MCF 10A (cell line): ENCODE measurements at places on chromosomes 3 and 15.
A peak's percentile ranks its signal among the peaks of the same experiment; 100 is the strongest.

DNA sequence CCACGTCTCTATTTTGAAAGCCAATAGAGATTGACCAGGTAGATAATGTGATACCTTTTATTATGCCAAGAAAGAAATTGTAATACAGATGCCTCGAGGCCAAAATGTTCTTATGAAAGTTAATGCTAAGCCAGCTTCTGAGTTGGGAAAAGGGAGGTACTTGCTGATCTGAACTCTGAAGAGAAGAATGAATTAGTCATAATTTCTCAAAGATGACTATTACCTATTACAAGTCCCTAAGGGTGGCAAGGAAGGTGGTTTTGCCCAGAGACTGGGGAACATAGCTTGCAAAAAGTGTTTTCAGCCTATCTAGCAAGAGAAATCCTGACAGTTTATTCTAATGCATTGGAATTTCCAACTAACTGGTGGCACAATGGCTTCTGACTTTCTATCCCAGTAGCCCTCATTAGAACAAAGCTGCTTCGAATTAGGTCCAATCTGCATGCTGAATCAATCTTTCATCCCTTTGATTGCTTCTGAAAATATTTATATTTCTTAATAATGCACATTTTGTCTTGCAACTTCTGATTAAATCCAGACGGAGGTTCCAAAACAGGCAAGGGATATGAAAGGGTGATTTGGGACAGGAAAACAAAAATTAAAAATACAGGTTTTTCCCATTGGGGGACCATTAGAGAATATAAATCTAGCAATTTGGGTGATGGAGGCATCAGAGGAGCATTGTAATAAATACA, 17.7 kb upstream of the NR2F2 start:
- peaks cover 15% of the 10 kb centered on the region for H3K4me1 ChIP-seq
- H3K36me3 ChIP-seq = no peaks in the 10 kb centered on the region
- no peak overlapping the region for H3K27ac ChIP-seq
- no peak overlapping the region for H3K4me3 ChIP-seq
- H3K27me3 ChIP-seq = no peaks in the 10 kb centered on the region

DNA sequence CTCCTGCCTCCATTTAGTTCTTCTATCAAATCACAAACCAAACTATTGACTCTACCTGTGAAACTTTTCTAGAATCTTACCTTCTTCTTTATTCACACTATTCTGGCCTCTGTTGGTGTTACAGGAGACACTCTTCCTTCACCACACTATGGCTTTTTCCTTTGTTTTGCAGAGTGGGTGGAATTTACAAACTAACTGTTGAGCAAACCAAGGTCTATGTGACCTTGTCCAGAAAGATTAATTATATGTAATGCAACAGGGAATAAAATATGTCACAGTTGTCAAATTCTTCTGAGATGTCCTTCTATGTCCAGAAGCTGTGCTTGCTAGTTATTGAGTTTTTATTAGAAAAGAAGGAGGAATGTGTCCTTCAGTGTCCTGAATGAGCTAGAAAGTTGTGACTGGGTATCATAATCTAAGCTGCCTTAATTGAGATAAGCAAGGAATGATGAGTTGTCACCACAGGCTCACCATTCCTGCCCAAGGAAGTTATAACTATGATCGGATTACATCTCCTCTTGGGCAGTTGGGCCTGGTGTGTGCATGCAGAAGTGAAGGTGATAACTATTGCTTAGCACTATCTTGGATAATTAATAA, 21.7 kb downstream of the ARL14 start:
- no peak overlapping the region for H3K4me3 ChIP-seq
- no peak overlapping the region for H3K27ac ChIP-seq
- H3K36me3 ChIP-seq = no peaks in the 10 kb centered on the region
- H3K27me3 ChIP-seq = no peaks in the 10 kb centered on the region

GRCh38 chr3:126568776-126569342, 10.1 kb upstream of the C3orf22 start:
- no peaks in the 10 kb centered on the region for H3K36me3 ChIP-seq
- H3K4me1 ChIP-seq = no peaks in the 10 kb centered on the region
- no peak for DNase-seq
- no peak overlapping the region for H3K27ac ChIP-seq

DNA sequence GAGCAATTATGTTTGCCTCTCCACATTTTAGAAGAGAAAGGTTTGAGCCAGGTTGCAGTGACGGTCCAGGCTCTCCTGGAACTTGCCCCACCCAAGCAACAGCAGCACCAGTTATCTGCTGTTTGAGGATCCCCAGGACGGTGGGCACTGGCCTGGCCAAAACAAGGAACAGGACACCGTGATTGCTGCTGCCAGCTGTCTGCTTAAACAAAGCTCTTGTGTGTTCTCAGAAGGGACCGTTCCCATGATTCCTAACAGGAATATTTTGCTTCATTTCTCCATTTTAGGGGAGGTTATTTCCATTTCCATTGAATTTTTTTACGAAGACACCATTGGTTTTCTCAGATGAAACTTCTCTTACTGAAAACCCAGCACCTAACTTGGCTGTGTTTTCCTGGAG, 66.4 kb upstream of the RPL35A start:
- no peak overlapping the region for H3K27ac ChIP-seq
- no peaks in the 10 kb centered on the region for H3K4me1 ChIP-seq
- H3K4me3 ChIP-seq = no peak overlapping the region
- H3K27me3 ChIP-seq = no peaks in the 10 kb centered on the region
- DNase-seq = no peak

GRCh38 chr15:48318131-48318530, 13.1 kb upstream of the DUT start:
- H3K36me3 ChIP-seq = no peaks in the 10 kb centered on the region
- no peak overlapping the region for H3K27ac ChIP-seq
- no peak for DNase-seq
- no peaks in the 10 kb centered on the region for H3K27me3 ChIP-seq
- H3K4me1 ChIP-seq = no peaks in the 10 kb centered on the region

DNA sequence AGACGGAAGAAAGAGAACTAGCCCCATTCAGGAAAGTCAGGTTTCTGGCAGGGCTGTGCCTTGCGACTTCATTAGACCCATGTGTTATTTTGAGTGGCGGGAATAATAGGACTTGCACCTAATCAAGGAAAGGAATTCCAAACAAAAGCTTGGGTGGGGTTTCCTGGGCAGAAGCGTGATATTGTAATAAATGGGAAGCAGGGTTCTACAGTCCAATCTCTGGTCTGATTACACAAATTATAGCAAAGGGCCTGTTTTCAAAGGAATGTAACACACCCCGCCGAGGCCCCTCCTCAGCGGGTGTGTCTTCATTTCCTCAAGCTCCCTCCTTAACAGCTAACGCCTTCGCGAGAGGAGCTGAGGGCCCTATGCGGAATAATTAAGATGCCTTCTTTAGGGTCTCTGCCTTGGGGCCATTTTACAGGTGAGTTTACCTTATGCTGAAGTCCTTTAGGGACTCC, 396.0 kb upstream of the C2CD4B start:
- H3K36me3 ChIP-seq = no peaks in the 10 kb centered on the region
- no peak for DNase-seq
- no peaks in the 10 kb centered on the region for H3K27me3 ChIP-seq

DNA sequence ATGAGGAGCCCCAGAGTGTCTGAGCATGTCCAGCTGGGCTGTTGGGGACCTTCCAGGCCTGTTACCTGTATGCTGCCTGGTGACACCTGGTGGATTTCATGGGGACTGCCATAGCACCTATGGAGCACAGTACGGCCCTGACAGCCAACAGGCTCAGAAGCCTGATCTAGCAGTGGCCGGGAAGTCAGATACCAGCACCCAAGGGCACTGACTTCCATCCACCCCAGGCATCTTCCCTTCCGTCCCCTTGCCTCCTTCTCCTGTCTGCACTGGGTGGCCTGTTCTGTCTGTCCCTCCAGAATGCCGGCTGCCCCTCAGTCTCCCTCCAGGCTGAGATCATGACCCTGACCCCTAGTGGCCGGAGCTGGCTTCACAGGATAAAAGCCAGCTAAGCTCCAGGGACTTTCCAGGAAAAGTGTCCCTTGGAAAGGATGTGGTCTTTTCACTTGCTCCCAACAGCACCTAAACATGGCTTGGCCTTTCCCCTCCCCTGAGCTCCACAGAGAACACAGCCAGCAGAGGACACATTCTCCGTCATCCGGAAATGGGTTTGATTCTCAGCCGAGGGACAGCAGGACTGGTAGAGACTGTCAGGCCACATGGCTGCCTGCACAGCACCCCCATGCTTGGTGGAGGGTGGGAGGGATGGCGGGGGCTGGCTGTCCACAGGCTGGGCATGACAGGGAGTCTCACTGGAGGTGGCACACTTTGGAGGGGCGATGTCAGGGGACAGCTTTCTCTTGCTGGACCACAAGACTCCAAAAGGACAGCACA, 9.5 kb downstream of the RPS17 start:
- H3K27me3 ChIP-seq = no peaks in the 10 kb centered on the region
- no peak overlapping the region for H3K27ac ChIP-seq
- peak overlapping the region; percentile 32 for H3K4me3 ChIP-seq
- peak; percentile 76 for DNase-seq
- H3K36me3 ChIP-seq = peaks cover 22% of the 10 kb centered on the region

DNA sequence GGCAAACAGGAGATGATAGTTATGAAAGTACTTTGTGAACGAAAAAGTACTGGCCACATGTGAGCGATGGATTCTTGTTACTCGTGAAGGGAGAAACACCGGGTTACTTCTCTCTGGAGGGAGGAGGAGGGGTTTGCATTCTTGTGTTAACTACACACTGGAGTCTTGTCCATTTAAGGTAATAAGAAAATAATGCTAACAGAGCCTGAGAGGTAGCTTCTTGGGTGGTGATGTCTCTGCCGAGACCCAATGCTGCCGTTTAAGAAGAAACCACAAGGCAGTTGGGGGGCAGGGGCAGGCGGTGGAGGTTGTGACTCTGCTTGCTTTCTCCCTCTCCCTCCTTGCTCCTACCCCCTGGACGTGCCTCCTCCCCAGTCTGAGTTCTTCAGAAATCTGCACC, 100.9 kb upstream of the ROPN1 start:
- H3K36me3 ChIP-seq = no peaks in the 10 kb centered on the region
- DNase-seq = no peak
- peaks cover 91% of the 10 kb centered on the region for H3K27me3 ChIP-seq
- H3K4me1 ChIP-seq = no peaks in the 10 kb centered on the region
- no peak overlapping the region for H3K27ac ChIP-seq

DNA sequence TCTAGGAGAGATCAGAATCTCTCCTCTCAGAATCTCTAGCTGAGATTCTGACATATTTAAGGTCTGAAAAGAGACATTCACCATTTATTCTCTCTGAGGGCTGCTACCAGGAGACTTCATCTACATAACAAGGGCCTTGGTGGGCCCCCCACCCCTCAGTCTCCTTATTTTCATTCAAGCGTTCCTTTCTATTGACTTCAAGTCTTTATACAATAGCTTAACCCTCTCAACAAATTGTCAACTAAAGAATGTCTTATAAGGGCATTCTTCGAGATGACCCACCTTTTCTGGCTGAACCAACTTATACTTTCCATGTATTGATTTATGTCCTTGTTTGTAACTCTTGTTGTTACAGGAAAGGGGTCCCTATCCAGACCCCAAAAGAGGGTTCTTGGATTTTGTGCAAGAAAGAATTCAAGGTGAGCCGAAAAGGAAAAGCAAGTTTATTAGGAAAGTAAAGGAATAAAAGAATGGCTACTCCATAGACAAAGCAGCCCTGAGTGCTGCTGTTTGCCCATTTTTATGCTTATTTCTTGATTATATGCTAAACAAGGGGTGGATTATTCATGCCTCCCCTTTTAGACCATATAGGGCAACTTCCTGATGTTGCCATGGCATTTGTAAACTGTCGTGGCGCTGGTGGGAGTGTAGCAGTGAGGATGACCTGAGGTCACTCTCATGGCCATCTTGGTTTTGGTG, 209.5 kb upstream of the ALCAM start:
- no peaks in the 10 kb centered on the region for H3K27me3 ChIP-seq
- DNase-seq = no peak
- no peaks in the 10 kb centered on the region for H3K36me3 ChIP-seq

GRCh38 chr15:90162956-90163355, 38.2 kb upstream of the SEMA4B start:
- no peaks in the 10 kb centered on the region for H3K36me3 ChIP-seq
- no peak overlapping the region for H3K4me3 ChIP-seq
- H3K27me3 ChIP-seq = no peaks in the 10 kb centered on the region
- peaks cover 37% of the 10 kb centered on the region for H3K4me1 ChIP-seq

- H3K27me3 ChIP-seq = no peaks in the 10 kb centered on the region
- H3K27ac ChIP-seq = no peak overlapping the region
- peak; percentile 46 for DNase-seq
- H3K4me3 ChIP-seq = no peak overlapping the region
- H3K36me3 ChIP-seq = no peaks in the 10 kb centered on the region
These were observed 256.2 kb downstream of the RORA start for GRCh38 chr15:60972866-60973265.
